ENCODE measurements at places on chromosomes 12 and 14. TPM values are rescaled to one million over a fixed set of nuclear protein-coding genes. Genes with fewer than 3 reads are reported as not detected.

DNA sequence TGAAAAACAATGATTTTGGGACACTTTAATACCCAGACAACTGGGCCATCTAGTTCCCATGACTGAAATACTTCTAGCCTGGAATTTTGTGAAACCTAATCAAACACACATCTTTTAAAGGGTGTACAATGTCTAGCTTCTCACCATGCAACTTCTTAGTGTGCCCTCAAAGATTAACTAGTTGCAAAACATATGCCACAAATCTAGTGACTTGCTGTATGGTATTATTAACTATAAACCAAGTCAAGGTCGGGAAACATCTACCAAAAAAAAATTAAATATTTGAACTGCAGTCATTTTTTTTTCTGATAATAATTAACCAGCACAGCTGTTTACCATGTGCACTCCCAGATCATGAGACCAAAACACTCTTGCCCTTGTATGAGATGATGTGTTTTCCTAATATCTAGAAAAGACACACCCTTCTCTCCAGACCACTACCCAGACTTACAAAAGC is 171.8 kb upstream of the FOXN3 start:
- no peak for DNase-seq

GRCh38 chr12:21852251-21852650 is 77.7 kb upstream of the KCNJ8 start:
- DNase-seq, result no peak

PLEKHH1 gene
- 0.94 TPM for total RNA-seq

SSPN gene
- total RNA-seq, result 1.0 TPM

All from H4 (cell line).